ENCODE measurements at places on chromosomes 12 and 14.

GRCh38 chr12:6962285-6963015, 8.0 kb downstream of the PHB2 start:
- DNase-seq: peak; percentile 39

- no peak for DNase-seq
These were observed 325.7 kb downstream of the CEP128 start for GRCh38 chr14:80615831-80616230.

DNA sequence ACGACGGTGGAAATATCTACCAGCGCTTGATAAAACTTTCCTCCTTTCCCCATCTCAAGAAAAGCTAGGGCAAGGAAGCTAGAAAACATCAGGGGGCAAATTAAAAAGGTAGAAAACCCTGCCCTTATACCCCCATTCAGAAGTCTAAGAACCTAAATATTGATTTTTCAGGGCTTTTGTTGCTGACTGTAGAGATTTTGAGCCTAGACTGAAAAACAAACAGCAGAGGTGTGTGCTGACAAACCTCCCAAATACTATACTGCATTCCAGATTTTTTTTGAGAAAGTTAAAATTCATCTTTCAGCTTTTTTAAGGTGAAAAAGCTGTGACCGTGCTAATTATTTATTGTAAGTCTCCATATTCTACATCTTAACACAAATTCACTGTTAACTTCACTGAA, 478.3 kb upstream of the SOX5 start:
- no peak for DNase-seq

DNA sequence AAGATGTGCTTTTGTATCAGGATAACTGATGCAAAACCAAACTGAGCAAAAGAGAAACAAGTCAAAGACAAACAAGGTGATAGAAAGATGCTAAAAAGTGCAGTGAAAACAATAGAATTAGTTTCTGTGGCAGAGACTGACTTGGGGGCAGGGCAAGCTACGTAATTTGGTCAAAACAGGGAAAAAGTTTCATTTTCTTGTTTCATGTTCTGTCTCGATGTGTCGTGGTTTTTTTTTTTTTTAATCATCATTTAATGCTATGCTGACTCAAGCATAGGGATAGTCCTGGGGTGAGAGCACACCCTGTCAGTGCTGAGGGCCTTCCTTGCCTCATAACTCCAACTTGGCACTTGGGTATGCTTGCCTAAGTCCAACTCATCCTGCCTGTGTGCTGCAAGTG, 144.1 kb upstream of the PTPRQ start:
- DNase-seq: no peak

GRCh38 chr14:64324895-64325294, 30.7 kb upstream of the ESR2 start:
- DNase-seq: no peak

- DNase-seq: no peak
These were observed 31.2 kb upstream of the USP44 start for GRCh38 chr12:95582230-95583058.

All from activated T-cell treated with anti-CD3 and anti-CD28 coated beads, Interleukin-2, amount 50 U/mL, for 1 hour (primary cell).